Subcutaneous adipose tissue (tissue), 4 donors: ENCODE measurements at places on chromosomes 16 and 17. TPM values are rescaled to one million over a fixed set of nuclear protein-coding genes. Genes with fewer than 3 reads are reported as not detected.

The TBC1D3B gene
- total RNA-seq, result not detected

The ZNF385C gene
- total RNA-seq, result not detected

The FOXL1 gene
- total RNA-seq, result not detected

The EFCAB13 gene
- 10.0 TPM for total RNA-seq

The KRTAP4-6 gene
- total RNA-seq, result not detected

The KRT33A gene
- total RNA-seq, result not detected

The HLF gene
- 8.8 TPM for total RNA-seq

The PYCARD gene
- total RNA-seq, result 88.4 TPM

The CRYBA1 gene
- total RNA-seq, result not detected

The NPB gene
- not detected for total RNA-seq

The NOXO1 gene
- not detected for total RNA-seq
